ENCODE measurements at places on chromosomes 13 and 19.

DNA sequence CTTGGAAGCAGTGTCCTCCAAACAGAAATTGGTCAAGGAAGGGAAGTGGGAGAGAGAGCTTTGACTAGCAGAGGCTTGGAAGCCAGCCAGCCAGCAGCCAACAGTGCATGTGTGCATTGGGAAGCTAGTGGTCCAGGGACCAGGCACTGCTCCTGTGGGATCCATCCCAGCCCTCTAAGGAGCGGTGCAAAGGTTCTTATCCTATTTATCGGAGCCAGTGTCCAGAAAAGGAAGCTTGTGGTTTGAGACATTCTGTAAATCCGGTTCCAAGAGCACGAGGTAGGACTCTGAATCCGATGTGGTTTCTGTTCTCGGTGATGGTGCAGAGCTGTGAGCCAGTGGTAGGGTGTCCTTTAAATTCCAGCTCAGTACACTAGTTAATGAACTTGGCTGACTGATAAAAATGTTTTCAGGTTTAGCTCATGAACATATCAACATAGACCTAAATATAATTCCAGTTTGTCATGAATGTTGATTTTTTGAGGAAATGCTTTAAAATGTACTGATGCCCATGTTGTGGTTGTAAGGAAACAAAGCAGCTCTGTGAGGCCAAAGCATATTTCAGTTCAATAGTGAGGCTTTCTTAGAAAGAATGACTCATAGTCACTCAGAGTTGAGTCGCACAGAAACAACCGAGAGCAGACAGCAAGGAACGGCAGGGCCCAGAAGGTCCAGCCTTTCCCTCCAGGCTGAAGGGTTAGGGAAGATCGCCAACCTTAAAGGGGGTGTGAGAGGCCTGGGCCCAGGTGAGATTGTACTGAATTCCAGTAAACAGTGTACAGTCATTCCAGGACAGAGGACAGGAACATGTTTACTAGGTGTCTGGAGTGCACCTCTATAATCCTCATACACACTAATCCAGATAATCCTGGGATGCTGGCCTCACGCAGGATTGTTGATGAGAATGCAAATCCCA is 21.5 kb upstream of the GARRE1 start:
- peak; percentile 92 for ATAC-seq

- peak; percentile 61 for ATAC-seq
These were observed 1.1 kb upstream of the ERF start for GRCh38 chr19:42255766-42256745.

GRCh38 chr19:480016-480855 is 16.1 kb upstream of the MADCAM1 start:
- ATAC-seq, result peak; percentile 47

DNA sequence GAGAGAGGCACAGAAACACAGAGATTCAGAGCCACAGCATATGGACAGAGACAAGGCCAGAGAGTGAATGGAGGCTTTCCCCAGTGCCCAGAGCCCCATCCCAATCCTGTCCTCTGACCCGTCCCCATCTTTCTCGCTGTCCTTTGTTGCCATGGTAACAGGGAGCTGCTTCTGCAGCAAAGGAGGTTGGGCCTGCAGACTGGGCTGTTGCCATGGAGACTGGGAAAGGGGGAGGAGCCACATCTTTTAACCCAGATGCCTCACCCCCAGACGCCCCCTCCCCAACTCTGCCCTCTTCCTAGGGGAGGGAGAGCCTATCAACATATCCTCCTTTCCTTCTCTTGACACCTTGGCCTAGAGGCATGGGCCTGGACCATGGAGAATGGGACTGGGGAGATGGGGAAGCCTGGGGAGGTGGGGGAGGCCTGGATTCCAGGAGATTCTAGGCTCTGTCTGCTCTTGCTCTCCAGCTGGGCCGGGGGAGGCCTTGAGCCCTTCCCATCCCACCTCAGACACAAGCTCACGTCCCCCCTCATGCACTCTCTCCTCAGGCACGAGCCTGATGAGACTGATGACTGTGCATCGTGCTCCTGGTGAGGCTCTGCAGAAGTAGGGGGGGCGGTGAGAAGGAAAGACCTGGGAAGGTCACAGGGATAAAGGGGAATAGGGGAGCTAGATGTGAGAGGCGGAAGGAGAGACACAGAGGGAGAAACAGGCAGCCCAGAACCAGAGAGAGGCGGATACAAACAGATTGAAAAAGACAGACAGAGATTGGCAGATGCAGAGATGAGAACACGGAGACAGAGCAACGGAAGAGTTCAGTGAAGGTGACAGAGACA is 2.1 kb upstream of the ATP1A3 start:
- no peak for ATAC-seq

GRCh38 chr19:38869836-38870607 is 8.1 kb downstream of the RINL start:
- peak; percentile 95 for ATAC-seq

DNA sequence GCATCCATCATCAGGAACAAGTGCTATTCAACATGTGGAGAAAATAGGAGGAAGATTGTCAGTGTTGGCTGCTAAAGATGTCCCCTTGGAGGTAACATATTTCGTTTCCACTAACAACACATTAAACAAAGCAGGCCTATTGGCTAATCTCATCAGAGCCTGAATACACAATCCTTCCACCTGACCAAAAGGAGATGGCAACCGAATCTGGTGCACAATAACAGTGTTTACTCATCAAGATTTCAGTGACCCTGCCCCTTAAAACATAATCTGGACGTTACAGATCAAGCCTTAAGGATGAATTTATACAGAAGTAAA is 582.5 kb downstream of the EFNB2 start:
- no peak for ATAC-seq

DNA sequence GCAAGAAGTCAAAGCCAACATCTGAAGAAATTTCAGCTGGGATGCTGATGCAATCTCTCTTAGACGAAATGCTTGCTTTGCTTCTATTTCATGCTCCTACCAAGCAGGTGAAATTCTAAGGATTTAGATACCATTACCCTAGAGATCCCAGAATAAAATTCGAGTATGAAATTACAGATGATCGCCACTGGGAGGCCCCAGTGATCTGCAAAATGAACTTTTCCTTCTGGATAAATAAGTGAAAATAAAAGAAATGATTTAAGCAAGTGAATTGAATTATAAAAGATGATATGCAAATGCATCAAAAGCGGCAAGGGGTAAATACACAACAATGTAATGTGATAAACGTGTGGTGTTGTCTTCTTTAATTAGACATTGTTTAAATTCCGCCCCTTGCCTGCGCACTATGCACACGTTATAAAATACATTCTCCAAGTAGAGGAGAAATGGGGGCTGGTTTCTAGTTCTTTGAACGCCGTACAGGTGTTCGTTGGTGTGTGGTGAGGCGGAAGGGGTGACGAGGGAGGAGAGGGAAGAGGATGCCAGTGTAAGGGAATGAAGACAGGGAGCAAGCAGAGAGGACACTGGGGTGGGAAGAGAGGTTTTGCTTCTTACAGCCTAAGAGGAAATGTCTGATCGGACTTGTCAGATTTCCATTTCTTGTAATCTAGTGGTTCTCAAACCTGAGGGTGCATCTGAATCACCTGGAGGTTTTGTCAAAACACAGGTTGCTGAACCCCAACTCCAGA is 58.0 kb downstream of the ERCC5 start:
- ATAC-seq, result peak; percentile 70

DNA sequence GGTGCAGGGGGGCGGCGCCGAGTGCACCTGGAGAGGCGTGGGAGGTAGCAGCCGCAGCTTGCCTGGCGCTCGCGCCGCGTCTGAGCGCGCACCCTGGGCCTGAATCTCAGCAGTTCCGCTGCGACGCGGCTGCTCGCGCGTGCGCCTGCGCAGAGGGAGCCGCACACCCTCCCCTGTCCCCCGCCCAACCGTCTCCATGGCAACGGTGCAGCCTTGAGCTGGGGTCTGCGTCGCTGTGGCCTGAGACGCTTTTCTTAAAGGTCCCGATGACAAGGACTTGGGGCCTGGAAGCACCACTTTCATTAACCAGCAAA is at the start of gene PNMA8B:
PNMA8B (minus strand) TSS at position 82 of the 314 bp plus-strand sequence. CDS start 402 bp downstream, outside the sequence.
- peak; percentile 89 for ATAC-seq

DNA sequence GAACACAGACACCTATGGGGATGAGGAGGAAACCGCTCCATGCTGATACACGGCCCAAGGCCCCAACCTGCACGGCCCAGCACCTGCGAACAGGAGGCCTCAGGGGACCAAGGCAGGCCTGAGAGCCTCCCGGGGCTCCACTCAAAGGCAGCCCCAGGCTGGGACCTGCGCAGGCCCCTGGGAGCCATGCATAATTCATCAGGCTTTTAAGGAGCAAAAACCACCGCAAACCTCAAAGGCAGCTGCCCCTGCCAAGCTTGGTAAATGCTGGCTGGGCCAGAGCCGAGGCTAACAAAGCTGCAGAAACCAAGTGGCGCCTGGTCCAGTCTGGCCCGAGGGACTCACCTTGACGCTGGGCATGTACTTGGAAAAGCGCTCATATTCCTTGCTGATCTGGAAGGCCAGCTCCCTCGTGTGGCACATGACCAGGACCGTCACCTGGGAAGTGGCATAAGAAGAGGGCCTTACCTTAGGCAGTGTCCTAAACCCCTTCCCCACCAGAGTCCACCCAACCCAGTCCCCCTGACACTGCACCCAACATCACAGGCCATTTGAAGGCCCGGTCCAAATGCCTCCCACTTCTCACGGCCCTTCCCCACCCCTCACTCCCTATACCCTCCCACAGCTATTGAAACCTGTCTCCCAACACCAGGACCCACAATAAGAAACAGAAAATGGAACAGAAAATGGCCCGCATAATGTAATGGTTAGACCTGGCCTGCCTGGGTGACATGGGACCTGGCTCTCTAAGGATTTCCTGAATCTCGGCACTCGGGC is 7.8 kb downstream of the DDX39A start:
- ATAC-seq, result no peak

DNA sequence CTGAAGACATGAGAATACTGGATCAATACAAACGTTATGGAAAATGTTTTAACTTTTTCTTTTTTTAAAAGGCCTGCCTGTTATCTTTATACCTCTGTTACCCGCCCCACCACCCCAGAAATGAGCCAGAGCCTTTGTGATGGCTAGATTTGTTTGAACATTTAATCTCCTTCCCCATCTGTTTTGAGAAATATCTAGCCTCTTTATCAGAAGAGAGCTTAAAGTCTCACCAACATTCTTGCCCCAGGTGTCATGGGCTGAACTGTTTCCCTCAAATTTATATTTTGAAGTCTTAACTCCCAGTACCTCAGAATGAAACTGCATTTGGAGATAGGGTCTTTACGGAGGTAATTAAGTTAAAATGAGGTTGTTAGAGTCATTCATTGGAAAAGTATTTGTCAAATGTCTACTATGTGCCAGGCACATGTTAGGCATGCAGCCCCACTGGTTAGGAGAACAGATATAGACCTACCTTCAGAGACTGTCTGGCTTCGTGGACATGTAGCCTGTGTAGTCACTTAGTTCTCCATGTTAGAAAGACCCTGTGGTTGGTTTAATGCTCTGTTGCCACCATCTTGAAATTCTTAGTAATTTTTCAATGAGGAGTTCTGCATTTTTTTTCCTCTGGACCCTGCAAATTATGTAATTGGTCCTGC is 6.3 kb upstream of the RB1 start:
- ATAC-seq, result no peak

DNA sequence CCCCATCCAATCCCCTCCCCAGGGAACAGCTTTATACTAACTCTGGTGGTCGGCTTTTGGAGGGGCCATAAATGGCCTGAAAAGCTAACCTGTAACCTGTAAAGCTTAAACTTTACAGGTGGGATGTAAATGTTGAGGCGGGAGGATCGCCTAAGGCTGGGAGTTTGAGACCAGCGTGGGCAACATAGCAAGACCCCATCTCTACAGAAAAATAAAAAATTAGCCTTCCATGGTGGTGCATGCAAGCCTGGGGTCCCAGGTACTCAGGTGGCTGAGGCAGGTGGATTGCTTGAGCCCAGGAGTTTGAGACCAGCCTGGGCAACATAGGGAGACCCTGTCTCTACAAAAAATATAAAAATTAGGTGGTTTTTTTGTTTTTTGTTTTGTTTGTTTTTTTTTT is 18.5 kb downstream of the CARM1 start:
- no peak for ATAC-seq

DNA sequence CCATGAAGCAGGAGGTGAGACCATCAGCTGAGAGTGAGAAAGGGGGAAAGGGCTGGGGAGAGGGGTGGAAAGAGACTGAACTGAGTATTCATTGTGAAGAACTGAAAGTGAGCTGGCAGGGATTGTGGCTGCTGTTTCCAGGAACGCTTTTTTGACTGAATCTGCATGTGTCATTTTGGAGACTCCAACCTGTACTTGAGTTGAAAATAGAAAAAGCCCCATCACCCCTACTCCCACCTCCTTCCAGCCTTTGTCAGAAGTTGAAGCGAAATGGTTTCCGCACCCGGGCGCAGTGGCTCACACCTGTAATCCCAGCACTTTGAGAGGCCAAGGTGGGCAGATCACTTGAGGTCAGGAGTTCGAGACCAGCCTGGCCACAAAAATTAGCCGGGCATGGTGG is 128.0 kb upstream of the GPR12 start:
- ATAC-seq, result no peak

GRCh38 chr13:50679321-50679720 is 164.2 kb downstream of the DLEU7 start:
- no peak for ATAC-seq

- ATAC-seq, result no peak
These were observed 484.0 kb downstream of the MYO16 start for GRCh38 chr13:109113427-109113826.

DNA sequence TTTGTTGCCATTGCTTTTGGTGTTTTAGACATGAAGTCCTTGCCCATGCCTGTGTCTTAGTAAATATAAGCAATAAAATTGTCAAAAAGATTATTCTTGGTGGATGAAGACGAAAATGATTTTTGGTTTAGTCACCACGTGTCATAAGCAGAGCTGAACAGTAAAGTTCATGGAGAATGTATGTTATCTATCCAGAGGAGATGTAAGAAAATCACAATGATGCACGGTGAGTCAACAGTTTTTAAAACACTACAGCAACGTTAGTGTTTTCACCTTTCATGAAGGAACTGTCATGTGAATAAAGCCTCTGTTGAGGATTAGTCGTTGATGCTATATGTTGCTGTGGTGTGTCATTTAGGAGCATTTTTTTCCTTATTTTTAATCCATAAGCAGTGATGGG is 137.6 kb downstream of the GPC6 start:
- ATAC-seq, result no peak

- peak; percentile 60 for ATAC-seq
These were observed 95.7 kb downstream of the KCTD12 start for GRCh38 chr13:76790526-76790925.

- peak; percentile 17 for ATAC-seq
These were observed 230.8 kb downstream of the TBC1D4 start for GRCh38 chr13:75251188-75251587.

DNA sequence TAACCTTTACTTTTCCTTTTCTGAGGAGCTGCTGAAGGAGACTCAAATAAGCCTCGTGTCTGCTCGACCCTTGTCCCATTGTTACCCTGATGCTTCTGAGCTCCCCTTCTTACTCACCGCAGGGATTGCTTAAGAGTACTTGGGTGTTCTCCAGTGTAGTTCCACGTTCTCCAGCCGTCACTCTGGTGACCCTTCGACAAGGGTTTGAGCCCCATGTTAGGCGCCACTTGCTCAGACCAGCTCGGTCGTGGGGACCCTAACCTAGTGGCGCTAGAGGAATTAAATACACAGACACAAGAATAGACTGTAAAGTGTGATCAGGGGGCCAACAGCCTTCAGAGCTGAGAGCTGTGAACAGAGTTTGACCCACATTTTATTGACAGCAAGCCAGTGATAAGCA is 10.3 kb downstream of the ZNF480 start:
- no peak for ATAC-seq

All from SK-N-SH treated with all-trans-retinoic acid at 6 μM for 48 hours (cell line).